ENCODE measurements at places on chromosomes 5 and 9.

DNA sequence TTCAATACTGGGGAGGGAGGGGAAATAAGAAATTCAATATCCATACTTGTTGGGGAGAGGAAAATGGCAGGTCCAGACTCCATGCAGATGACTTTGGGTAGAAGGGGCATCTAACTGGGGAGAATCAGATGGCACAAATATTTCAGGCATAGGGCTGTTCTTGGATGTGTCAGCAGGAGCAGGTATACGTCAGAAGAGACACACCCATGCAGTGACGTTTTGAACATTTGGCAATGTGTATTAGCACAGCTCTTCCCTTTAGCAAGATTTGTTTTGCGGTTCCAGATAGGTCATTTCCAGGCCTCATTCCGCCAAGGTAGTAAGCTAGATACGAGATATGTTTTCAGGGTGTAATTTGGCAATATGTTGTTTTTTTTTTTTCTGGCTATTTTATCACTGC lies 187.2 kb upstream of the CDH10 start:
- DNase-seq = no peak

DNA sequence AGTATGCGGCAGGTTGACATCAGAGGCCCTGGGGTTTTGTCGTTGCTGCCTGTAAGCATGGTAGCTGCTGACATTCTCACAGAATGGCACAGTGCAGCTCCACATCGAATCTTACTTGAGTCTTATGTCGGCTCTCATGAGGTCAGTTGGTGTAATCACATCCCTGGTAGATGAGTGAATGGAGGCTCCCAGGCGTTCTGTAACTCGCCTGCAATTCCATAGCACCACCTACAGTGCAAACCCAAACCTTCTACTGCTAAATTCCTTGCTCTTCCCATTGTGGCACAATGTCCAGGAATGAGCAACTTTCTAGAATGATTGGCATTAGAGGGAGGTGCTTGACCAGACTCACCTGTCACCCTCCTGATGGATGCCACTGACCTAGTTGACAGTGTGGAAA lies 578.4 kb downstream of the CCDC171 start:
- no peak for DNase-seq

GRCh38 chr5:78734094-78734845 lies 85.7 kb upstream of the LHFPL2 start:
- DNase-seq = no peak

GRCh38 chr5:76745670-76746069 lies 29.7 kb downstream of the F2R start:
- DNase-seq = no peak

- no peak for DNase-seq
Observed at GRCh38 chr5:83107692-83108420, 30.5 kb downstream of the XRCC4 start.

DNA sequence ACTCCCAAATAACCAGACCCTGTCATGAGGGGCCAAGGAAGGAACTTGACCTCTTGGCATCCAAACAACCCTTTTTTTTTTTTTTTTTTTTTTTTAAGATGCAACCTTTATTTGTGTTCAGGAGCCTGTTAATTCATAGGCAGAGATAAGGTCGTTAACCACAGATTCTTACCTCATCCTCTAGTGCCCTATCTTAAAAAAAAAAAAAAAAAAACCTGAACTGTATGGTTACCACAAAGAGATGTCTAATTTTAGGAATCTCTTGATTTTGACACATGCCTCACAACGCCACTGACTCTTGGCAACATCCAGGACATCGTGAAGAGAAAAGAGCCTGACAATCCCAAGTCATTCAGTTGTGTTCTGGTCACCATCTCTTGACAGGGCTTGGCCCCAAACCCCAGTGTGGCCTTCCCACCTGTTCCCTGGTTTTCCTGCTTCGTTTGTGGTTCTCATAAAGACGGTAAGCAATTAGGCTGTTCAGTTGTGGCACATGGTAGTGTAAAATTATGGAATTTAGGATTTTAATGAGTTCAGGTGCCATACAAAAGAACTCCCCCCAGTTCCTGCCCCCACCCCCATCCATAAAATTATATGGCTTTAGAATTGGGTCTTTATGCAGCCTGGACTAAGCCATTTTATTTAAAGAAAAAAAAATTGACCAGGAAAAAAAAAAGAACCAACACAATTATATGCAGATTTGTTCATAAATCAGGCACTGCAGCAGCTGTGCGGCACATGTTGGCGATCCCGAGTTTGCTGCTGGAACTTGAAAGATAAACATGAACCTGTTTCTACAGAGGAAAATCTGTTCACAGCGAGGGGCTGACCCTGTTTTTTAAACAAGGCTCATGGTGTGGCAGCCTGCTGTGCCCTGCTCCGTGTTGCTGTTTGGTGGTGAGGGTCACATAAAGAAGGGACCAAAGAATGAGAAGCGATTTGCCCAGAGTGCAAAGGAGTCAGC lies 267.8 kb upstream of the CLINT1 start:
- no peak for DNase-seq

GRCh38 chr9:95515272-95516113 lies 1.3 kb downstream of the PTCH1 start:
- no peak for DNase-seq

GRCh38 chr5:175652741-175653663 lies 4.9 kb upstream of the HRH2 start:
- DNase-seq = no peak

DNA sequence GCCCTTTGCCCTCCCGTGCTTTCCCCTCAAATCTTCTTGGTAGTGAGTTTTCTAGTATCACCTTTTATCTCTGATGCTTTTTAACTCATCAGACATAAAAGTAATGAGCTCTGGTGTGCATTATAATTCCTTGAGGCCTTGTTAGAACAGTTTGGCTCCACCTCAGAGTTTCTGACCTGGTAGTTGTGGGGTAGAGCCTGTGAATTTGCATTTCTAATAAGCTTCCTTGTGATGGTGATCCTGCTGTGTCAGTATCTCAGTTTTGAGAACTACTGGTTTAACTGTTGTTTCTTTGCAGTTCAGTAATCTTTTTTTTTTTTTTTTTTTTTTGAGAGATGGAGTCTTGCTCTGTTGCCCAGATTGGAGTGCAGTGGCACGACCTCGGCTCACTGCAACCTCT lies 31.1 kb downstream of the UBE2D2 start:
- DNase-seq = no peak

DNA sequence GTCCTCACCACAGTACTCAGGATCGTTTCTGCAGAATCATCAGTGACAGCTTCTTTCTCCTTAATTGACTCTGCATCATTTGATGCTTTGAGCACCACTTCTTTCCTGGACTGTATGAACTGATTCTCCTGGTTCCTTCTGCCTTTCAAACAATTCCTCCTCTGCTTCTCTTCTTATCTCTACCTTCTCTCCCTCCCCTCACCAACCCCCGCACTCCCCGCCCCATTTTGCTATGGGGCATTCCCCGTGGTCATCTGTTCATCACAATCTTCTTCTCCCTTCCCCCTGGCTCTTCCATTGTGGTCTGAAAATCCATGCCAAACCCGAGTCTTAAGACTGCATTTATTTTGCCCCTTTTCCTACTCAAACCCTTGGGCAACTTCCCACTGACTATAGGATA lies 57.9 kb downstream of the FAM78A start:
- no peak for DNase-seq

DNA sequence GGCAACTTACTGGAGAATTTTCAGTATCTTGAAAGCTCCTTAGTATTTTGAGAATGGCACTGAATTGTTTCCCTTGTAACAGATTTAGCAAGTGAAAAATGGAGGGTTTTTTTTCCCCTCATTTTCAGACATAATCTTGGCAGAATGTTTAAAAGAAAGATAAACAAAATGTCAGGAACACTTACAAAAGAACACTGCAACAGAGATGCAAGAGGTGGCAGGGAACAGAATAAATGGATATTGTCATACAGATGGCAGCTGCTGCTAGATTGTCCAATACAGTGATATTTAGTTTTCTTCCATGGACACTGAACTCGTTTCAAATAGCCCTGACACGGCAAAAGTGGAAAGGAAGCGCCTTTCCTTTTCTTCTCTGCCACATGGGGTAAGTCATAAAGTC lies 76.9 kb upstream of the ZNF608 start:
- no peak for DNase-seq

DNA sequence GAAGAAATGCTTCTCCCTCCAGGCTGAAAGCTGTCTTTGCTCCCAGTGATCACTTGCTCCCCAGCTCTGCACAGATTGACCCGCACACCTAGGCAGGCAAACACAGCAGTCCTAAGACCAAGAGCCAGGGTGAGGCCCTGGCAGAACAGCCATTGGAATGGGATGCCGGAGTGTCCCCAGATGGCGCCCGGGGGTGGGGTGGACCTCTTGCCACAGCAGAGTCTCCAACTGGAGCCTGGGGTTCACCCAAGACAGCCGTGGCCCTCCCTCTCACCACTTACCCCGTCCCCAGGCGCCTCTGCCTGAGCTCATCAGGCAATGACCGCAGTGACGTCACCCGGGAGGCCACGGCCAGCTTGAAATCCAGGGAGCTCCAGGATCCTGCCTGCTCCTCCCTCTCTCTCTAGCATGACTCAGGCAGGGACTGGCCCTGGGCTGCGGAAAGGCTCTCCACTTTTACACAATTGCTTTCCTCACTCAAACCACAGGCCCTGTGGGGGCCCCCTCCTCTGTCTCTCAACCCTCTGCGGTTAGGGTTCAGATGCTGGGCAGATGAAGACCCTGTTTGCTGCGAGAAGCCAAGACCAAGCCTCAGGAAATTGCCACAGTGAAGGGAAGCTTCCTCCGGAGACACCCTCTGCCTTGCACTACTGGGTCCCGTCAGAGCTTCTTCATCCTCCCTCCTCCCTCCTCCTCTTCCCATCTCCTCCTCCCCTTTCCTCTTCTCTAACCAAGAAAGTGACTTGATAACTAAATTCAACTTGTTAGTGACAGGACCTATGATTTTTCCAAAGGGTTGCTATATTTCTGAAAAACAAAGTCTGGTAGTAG lies 24.3 kb upstream of the PTGES start:
- DNase-seq = peak; percentile 97

GRCh38 chr5:175862131-175863012 lies 9.0 kb upstream of the CPLX2 start:
- no peak for DNase-seq

DNA sequence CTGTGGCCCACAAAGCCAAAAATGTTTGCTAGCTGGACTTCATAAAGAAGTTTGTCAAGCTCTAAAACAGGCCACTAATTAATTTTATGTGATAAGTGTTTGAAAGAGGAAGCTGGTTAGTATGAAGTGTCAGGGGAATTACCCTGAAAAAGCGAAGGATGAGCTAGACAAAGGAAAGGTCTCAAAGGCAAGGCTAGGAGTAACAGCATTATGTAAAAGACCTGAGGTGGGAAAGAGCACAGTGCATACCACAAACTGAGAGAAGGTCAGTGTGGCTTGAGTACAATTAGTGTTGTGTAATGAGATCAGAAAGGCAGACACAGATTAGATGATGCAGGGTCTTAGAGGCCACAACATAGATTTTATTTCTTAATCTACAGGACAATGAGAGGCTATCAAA lies 29.6 kb downstream of the RC3H2 start:
- DNase-seq = no peak

DNA sequence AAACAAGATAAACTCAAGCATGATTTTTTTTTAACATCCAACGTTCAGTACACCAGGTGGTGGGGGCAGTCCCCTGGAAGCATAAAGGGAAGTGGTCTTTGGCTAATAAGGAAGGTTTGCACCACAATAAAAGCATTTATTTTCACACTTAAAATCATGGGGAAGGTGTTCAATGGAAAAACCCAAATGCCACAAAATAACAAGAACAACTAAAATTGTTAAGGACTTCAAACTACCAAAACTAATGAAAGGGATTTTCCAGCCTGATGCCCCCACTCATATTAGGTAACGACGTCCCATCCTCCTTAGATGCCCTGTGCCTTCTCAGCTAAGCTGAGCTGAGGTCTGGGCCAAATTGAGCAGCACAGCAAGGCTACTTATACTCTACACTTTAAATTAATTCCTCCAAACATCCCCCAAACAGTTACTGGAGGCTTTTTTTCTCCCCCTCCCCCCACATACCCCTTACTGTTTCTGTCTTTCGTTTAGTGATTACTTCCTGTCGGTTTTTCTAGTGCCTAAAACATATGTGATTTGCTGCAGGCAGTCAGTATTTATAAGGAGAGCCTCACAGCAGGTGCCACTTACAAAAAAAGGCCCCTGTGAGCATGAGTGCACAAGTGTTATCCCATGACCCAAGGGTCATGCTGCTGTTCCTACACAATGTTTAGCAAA lies 259.7 kb upstream of the ZNF608 start:
- no peak for DNase-seq

DNA sequence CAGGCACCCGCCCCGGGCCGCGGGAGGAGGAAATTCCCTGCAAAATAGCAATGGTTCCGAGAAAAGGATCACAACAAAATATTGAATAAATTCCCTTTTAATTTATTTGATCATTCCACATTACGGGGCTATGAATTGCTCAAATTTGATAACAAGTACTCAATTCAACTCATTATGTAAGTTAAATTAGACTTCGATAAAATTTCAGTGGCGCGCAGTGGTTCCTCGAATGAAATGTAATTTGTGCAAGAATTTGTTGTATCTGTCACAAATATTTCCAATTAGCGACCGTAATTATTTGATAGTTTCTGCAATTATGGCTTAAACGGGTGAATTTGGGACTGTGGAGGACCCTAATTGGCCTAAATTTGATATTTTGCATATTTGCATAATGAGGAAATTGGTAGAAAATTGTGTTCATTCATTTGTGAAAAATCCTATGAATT lies 76.0 kb upstream of the TBCA start:
- DNase-seq = no peak

DNA sequence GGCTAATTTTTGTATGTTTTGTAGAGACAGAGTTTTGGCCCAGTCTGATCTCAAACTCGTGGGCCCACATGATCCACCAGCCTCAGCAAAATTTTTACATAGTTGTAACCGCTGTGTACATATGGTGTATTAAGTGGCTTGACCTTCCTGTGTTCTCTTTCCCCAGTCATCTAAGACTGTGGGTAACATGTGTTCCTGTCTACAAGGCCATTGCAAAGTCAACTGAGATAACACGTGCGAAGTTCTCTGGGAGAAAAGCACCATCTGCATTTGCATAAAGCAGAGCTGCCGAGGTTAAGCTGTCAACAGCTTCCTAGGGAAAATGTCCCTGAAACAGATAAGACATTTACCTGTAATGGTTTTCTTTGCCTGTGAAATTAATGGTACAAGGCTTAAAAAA lies 273.7 kb downstream of the FANCC start:
- no peak for DNase-seq

DNA sequence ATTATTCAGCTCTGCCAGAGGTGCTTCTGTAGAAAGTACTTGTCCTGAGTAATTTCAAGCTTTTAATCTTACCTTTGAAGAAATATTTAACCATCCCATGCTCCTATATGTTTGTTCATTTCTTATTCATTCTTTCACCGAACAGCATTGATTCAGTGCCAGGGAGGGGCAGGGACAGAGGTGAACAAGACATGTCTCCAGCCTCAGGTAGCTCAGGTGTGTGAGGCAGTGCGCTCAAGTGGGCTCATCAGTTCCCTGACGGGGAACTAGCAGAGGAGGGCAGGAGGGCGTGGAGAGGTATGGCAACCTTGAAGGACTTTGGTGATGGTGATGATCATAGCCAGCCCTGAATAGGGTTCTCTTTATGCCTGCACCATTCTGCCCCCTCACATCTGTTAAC lies 25.9 kb downstream of the ERGIC1 start:
- DNase-seq = no peak

All from tibial artery (tissue), 4 donors.